ENCODE measurements at places on chromosomes 3 and 15. TPM values are rescaled to one million over a fixed set of nuclear protein-coding genes. Genes with fewer than 3 reads are reported as not detected.

The NDUFB4 gene
- 135 TPM for total RNA-seq

The ADGRG7 gene
- not detected for total RNA-seq

The CDHR4 gene
- not detected for total RNA-seq

The SERINC4 gene
- 0.15 TPM for total RNA-seq

The KLHL40 gene
- total RNA-seq, result not detected

The ZNF654 gene
- 26.5 TPM for total RNA-seq

The LRTM1 gene
- total RNA-seq, result not detected

The ARL6IP5 gene
- 182 TPM for total RNA-seq

The CSPG5 gene
- 0.30 TPM for total RNA-seq

The ADCY5 gene
- total RNA-seq, result not detected

The MYLK gene
- total RNA-seq, result 0.68 TPM

The DCLK3 gene
- not detected for total RNA-seq

The POLR2H gene
- 73.9 TPM for total RNA-seq

GRCh38 chr15:92648190-92648875 lies 7.2 kb downstream of the FAM174B start:
- DNase-seq, result no peak
- H3K27ac ChIP-seq, result no peak overlapping the region
- H3K36me3 ChIP-seq, result no peaks in the 10 kb centered on the region
- H3K27me3 ChIP-seq, result peaks cover 17% of the 10 kb centered on the region

- H3K27me3 ChIP-seq, result no peaks in the 10 kb centered on the region
- H3K4me1 ChIP-seq, result peaks cover 72% of the 10 kb centered on the region
- peak; percentile 60 for DNase-seq
- peaks cover 19% of the 10 kb centered on the region for H3K36me3 ChIP-seq
- peak overlapping the region; percentile 100 for H3K27ac ChIP-seq
Observed at GRCh38 chr15:74776821-74777768, 4.8 kb upstream of the CSK start.

GRCh38 chr15:84976746-84977345 lies 4.8 kb upstream of the PDE8A start:
- H3K4me3 ChIP-seq, result no peak overlapping the region
- peaks cover 6% of the 10 kb centered on the region for H3K27me3 ChIP-seq
- no peak for DNase-seq
- no peak overlapping the region for H3K27ac ChIP-seq

DNA sequence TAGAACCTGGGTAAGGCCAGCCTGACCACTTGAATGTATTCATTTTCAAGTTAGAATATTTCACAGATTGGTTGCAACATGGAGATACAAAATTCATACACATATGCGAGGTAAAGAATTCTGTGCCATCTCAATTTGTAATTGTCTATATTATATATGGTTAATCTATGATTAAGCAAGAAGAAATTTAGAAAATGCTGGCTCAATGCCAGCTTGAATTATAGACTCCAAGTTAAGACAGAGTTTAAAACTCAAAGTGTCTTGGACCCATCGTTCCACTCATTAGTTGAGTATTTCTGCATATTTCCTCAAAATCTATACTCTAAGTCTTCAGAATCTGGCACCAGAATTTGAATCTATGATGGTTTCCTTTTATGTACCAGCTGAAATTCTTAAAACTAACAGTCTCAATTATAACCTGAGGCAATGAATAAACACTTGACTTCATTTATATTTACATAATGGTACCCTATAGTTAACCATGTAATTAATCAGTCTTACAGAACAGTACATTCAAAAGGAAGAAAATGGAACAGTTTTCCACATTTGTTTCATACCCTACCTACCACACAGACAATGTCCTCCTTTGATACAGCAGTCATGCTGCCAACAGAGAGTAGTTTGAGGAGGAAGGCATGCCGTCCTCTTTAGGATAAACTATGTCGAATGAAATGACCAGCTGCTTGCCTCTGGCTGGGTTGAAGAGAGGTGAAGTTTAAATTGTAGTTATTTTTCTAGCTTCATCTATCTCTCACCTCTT lies 95.7 kb downstream of the CD47 start:
- no peak overlapping the region for H3K4me3 ChIP-seq
- no peaks in the 10 kb centered on the region for H3K4me1 ChIP-seq
- no peaks in the 10 kb centered on the region for H3K27me3 ChIP-seq

DNA sequence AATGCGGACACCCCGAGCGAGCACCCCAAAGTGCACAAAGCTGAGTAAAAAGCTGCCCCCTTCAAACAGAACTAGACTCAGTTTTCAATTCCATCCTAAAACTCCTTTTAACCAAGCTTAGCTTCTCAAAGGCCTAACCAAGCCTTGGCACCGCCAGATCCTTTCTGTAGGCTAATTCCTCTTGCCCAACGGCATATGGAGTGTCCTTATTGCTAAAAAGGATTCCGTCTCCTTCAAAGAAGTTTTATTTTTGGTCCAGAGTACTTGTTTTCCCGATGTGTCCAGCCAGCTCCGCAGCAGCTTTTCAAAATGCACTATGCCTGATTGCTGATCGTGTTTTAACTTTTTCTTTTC lies 5.3 kb downstream of the BHLHE40 start:
- no peaks in the 10 kb centered on the region for H3K27me3 ChIP-seq
- peaks cover 72% of the 10 kb centered on the region for H3K36me3 ChIP-seq

DNA sequence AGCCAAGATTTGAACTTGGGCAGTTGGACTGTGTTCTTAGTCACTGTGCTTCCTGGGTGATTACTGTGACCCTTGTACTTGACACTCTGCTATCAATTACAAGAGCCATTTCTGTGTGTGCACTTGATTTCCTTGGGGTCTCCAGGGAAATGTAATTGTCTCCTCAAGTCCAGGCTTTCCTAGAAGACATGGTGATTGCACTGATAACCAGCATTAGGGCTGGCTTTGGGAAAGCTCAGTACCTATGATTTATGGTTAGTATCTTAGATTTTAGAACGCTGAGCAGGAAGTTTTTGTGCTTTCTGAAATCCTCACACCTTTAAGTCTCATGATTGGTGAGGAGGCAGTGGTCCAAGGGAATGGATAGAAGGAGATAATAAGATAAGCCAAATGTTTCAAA lies 1.6 kb upstream of the CLDN11 start:
- no peak overlapping the region for H3K4me3 ChIP-seq
- peaks cover 12% of the 10 kb centered on the region for H3K4me1 ChIP-seq
- no peak overlapping the region for H3K27ac ChIP-seq
- no peak for DNase-seq

- no peak overlapping the region for H3K4me3 ChIP-seq
- H3K4me1 ChIP-seq, result no peaks in the 10 kb centered on the region
- H3K27ac ChIP-seq, result no peak overlapping the region
- DNase-seq, result no peak
- H3K27me3 ChIP-seq, result no peaks in the 10 kb centered on the region
Observed at GRCh38 chr15:58852347-58852746, 81.1 kb downstream of the SLTM start.

DNA sequence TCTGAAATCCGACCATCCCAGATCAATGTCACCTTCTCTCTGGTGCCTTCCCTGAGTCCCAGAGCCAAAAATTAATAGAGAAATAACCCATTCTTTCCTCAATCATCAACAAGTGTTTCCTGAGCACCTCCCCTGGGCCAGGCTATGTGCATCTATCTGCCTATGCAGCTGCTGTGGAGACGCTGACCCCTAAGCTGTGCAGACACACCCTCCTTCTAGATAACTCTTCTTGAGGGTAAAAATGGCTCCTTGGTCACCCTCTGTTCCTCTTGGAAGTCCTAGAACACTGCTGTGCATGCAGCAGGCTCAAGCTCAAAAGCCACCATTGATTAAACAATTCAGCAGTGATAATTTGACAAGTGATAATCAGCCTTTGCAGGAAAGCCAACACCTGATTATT lies 18.4 kb downstream of the CA12 start:
- peaks cover 34% of the 10 kb centered on the region for H3K27me3 ChIP-seq
- no peak for DNase-seq
- H3K4me3 ChIP-seq, result no peak overlapping the region
- no peak overlapping the region for H3K27ac ChIP-seq

GRCh38 chr3:114213627-114214541 lies 23.5 kb downstream of the ZNF80 start:
- peaks cover 17% of the 10 kb centered on the region for H3K4me1 ChIP-seq
- peaks cover 6% of the 10 kb centered on the region for H3K36me3 ChIP-seq
- no peak overlapping the region for H3K27ac ChIP-seq
- H3K4me3 ChIP-seq, result no peak overlapping the region
- no peaks in the 10 kb centered on the region for H3K27me3 ChIP-seq

- no peaks in the 10 kb centered on the region for H3K36me3 ChIP-seq
- H3K4me1 ChIP-seq, result no peaks in the 10 kb centered on the region
- no peak overlapping the region for H3K4me3 ChIP-seq
- no peak overlapping the region for H3K27ac ChIP-seq
- H3K27me3 ChIP-seq, result peaks cover 2% of the 10 kb centered on the region
Observed at GRCh38 chr15:77642793-77643430, 10.2 kb upstream of the LINGO1 start.

DNA sequence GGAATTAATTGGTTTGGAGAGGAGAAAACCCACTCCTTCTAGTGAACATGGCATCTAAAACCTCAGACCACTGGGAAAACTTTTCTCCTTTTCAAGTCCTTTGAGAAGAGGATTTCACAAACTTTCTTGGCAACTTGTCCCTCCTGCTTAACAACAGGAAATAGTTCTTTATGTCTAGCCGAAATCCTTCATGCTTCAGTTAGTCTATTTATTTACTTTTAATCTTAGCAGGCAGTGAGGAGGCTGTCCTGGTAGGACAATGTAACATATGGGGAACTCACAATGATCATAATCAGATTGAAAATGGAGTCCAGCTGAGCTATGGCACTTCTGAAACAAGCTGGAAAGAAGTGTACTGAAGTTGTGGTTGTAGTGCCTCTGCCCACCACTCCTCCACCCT lies 50.6 kb downstream of the KY start:
- no peaks in the 10 kb centered on the region for H3K27me3 ChIP-seq
- H3K36me3 ChIP-seq, result no peaks in the 10 kb centered on the region
- no peak overlapping the region for H3K27ac ChIP-seq

DNA sequence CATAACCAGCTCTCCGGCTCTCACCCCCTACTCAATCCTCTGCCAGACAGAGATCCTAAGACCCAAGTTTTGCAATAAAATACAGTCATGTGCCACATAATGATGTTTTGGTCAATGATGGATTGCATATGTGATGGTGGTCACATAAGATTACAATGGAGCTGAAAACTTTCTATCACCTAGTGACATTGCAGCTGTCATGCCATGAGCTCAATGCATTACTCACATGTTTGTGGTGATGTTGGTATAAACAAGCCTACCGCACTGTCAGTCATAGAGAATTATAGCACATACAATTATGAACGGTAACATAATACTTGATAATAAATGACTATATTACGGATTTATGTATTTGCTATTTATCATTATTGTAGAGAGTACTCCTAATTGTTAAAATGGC lies 26.9 kb upstream of the SAMMSON start:
- no peaks in the 10 kb centered on the region for H3K36me3 ChIP-seq
- H3K4me1 ChIP-seq, result no peaks in the 10 kb centered on the region
- H3K27me3 ChIP-seq, result no peaks in the 10 kb centered on the region
- no peak for DNase-seq

DNA sequence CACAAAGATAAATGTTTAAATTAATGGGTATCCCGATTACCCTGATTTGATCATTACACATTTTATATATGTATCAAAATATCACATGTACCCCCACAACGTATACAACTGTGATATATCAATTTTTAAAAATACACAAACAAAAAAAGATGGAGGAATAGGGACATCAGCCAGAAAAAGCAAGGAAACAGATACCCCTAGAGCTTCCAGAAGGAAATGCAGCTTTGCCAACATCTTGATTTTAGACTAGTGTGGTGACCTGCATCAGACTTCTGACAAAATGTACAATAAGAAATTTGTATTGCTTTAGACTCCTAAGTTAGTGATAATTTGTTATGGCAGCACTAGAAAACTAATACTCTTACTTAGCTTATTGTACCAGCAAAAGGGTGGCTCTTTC lies 483.8 kb downstream of the TUSC7 start:
- no peaks in the 10 kb centered on the region for H3K4me1 ChIP-seq
- H3K27me3 ChIP-seq, result no peaks in the 10 kb centered on the region
- no peaks in the 10 kb centered on the region for H3K36me3 ChIP-seq
- no peak for DNase-seq
- H3K4me3 ChIP-seq, result no peak overlapping the region

DNA sequence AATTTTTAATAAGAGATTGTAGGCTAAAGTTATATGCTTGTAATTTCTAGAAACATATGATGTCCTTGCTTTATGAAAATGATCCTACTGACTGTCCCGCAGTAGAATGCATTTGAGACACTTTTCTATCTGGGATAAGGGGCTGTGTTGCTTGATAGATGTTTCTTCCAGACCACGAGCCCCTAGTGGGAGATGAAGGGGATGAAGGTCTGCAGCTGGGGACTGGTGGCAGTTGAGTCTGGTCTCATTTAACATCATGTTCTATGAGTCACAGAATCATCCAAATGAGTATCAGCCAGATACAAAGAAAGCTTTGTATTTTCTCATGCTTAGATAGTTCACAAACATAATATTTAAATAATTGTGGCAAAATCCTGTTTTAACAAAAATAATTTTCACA lies 84.3 kb upstream of the PRTG start:
- peaks cover 34% of the 10 kb centered on the region for H3K4me1 ChIP-seq
- no peaks in the 10 kb centered on the region for H3K36me3 ChIP-seq
- no peaks in the 10 kb centered on the region for H3K27me3 ChIP-seq
- DNase-seq, result no peak

DNA sequence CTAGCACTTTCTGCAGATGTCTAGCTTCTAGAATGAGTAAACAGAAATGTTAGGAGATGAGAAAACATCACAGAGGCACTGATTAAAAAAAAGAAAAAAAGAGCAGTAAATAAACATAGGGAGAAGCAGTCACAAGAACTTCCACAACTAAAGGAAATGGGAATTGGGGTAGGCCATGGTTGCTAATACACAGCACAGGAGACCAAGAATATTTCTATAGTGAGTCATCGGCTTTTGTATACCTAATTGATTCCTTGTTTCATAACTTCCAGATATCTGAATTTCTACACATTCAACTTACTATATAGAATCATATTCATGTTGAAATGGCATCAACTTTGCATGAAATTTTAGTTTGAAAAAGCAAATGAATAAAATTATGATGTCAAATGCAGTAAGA lies 47.3 kb upstream of the TCF12 start:
- H3K4me1 ChIP-seq, result no peaks in the 10 kb centered on the region
- no peak for DNase-seq
- H3K4me3 ChIP-seq, result no peak overlapping the region

GRCh38 chr3:170740726-170741591 lies 129.0 kb downstream of the RPL22L1 start:
- H3K27ac ChIP-seq, result no peak overlapping the region
- H3K4me3 ChIP-seq, result no peak overlapping the region
- H3K36me3 ChIP-seq, result no peaks in the 10 kb centered on the region
- peaks cover 6% of the 10 kb centered on the region for H3K27me3 ChIP-seq
- no peak for DNase-seq

GRCh38 chr15:98845138-98845884 lies 162.3 kb downstream of the PGPEP1L start:
- no peak overlapping the region for H3K27ac ChIP-seq
- no peaks in the 10 kb centered on the region for H3K36me3 ChIP-seq
- no peak for DNase-seq
- H3K4me1 ChIP-seq, result peaks cover 5% of the 10 kb centered on the region

Measured in activated CD4-positive, alpha-beta memory T cell treated with anti-CD3 and anti-CD28 coated beads, Interleukin-2, amount 10 ng/mL, durations not matched to agents 7 days and 5 days (primary cell).